ENCODE measurements at places on chromosomes 5 and 9.

- no peak for DNase-seq
These were observed 19.2 kb upstream of the TXNDC8 start for GRCh38 chr9:110356639-110357395.

- DNase-seq, result no peak
These were observed 1.5 kb downstream of the HAUS6 start for GRCh38 chr9:19101203-19101602.

GRCh38 chr5:81849770-81850367 is 99.0 kb upstream of the SSBP2 start:
- no peak for DNase-seq

DNA sequence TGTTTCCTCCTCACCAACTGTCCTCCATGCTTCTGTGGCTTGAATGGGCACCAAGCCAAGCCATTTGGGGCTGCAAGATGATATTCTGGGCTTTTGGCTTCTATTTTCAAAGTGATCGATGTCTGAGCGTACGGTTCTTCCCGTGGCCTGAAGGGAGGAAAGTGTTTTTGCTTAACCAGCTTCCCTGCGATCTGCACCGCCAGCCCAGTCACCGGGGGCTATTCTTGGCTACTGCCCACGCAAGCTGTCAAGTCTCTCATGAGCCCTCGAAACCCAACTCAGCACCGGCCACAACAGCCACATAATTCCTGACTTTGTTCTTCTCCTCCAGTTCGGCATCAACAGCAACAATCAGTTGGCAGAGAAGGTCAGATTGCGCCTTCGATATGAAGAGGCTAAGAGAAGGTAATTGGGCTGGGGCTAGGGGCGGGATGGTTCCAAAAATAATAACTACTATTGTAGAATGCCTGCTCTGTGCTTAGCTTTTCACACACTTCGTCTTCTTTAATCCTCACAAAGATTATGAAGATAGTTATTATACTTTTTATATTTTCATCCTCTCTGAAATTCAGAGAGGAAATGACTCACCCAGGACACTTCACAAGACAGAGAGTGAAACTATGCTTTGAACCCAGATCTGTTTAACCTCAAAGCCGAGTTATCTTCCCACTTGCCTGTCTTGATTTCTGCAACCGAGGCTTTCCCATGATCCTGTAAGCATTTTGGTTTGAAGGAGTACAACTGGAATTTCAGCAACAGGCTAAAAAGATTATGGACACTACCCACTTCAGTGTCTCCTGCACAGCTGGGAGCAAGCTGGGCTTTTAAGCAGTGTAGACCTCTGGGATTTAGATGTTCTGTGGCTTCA is 76.4 kb upstream of the RARS1 start:
- no peak for DNase-seq

DNA sequence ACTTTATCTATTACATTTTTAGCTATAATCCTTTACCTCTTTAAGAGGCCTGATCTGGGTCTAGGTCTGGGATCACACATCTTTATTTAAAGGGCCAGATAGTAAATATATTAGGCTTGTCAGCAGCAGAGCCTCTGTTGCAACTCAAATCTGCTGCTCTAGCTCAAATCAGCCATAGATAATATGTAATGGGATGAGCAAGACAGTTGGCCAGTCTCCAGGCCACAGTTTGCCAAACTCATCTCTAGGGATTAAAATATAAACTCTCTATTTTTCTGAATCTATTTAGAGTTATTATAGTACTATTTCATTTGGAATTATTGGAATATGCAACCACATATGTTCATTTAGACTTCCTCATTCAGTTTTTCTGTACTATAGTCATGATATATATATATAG is 115.9 kb upstream of the MINAR2 start:
- DNase-seq, result no peak
